ENCODE measurements at places on chromosomes 4 and X. TPM values are rescaled to one million over a fixed set of nuclear protein-coding genes. Genes with fewer than 3 reads are reported as not detected.

GRCh38 chr4:173514641-173515217 is 15.3 kb downstream of the HAND2 start:
- no peak overlapping the region for H3K27ac ChIP-seq
- H3K36me3 ChIP-seq, result no peaks in the 10 kb centered on the region
- H3K4me1 ChIP-seq, result peaks cover 9% of the 10 kb centered on the region
- no peaks in the 10 kb centered on the region for H3K27me3 ChIP-seq

DNA sequence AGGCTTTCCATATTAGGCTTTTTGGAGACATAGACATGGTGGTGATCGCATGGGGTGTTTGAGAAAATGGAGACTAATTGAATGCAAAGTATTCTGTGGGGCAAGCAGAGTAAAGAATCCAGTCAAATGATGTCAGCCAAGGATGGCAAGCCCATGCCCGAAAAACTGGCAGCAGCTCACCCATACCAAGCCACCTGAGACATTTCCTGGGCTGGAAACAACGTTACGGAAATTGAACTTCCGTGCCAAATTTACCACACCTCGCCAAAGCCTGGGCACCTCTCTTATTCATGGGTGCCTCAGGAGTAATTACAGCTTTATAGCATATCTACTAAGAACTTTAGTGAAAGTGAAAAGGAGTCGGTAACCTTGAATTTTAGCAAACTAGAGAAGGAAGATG is 166.4 kb downstream of the CBR4 start:
- no peak overlapping the region for H3K4me3 ChIP-seq
- no peaks in the 10 kb centered on the region for H3K27me3 ChIP-seq
- H3K36me3 ChIP-seq, result no peaks in the 10 kb centered on the region
- peak overlapping the region; percentile 73 for H3K27ac ChIP-seq

GRCh38 chr4:56739066-56739777 is 58.1 kb upstream of the HOPX start:
- no peaks in the 10 kb centered on the region for H3K36me3 ChIP-seq
- H3K4me3 ChIP-seq, result no peak overlapping the region
- no peaks in the 10 kb centered on the region for H3K27me3 ChIP-seq
- no peaks in the 10 kb centered on the region for H3K4me1 ChIP-seq
- no peak for DNase-seq

- H3K27me3 ChIP-seq, result no peaks in the 10 kb centered on the region
- no peaks in the 10 kb centered on the region for H3K36me3 ChIP-seq
- no peak for DNase-seq
- H3K27ac ChIP-seq, result no peak overlapping the region
- H3K4me1 ChIP-seq, result no peaks in the 10 kb centered on the region
- no peak overlapping the region for H3K4me3 ChIP-seq
Measured at GRCh38 chrX:101595739-101596419, 21.9 kb downstream of the ARMCX6 start.

GRCh38 chrX:22163326-22163725 is 109.4 kb upstream of the CBLL2 start:
- DNase-seq, result no peak
- H3K4me3 ChIP-seq, result no peak overlapping the region
- no peaks in the 10 kb centered on the region for H3K4me1 ChIP-seq
- no peaks in the 10 kb centered on the region for H3K36me3 ChIP-seq

The GPR50 gene
- total RNA-seq, result not detected

Measured in stomach (tissue), 19 donors.